Cerebellum (tissue), 4 donors: ENCODE measurements at places on chromosomes 3 and 15. TPM values are rescaled to one million over a fixed set of nuclear protein-coding genes. Genes with fewer than 3 reads are reported as not detected.

Gene SKOR1
- 14.9 TPM for total RNA-seq

Gene CLDN16
- not detected for total RNA-seq

DNA sequence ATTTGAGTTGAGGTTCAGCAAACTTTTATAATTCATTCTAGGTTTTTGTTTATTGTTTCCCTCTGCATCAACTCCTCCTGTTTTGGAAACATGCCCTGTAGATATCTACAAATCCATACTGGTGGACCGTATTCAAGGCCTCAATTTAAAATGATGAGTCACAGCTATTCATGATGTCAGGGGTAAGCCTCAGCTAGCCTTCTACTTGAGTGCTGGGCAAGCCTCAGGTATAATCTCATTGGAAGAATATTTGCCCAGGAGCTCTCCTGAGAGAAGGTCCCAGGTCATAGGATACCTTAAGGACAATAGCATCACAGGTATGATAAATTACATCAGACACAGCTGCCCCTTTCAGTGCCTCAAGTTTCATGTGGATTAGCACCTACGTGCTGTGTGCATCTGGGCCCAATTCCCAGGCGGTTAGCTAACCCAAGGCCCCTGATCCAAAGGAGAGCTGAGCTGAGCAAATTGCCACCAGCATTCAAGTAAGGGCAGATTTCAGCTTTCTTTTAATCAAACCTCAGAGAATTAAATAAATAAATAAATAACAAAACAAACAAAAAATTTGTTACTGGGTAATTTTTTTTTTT is 87.5 kb downstream of the KCNMB2 start:
- no peak for DNase-seq

GRCh38 chr3:41751597-41751996 is 210.3 kb downstream of the ULK4 start:
- DNase-seq: no peak

DNA sequence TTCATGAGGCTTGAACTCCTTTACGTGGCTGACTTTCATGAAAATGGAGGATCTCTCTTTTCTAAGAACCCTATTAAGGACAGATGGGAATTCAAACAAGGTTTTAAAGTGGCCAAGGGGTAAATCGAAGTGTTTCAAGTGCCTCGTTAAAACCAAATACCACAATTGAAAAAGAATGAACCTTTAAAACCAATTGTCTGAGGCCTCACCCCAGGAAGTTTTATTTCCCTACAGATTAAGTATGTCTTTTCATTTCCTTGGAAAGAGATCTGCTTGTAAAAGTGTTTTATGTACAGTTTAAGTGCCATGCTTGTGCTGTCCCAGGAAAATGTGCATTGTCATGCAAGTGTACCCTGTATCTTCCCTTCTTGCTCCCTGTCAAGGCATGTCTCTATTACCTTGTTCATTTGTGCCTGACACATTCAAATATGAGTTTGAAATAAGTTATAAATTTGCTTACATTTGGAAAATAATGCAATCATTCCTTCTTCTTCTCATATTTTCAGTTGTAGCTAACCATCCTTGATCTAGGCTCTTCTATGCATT is 138.7 kb downstream of the ZPLD1 start:
- DNase-seq: no peak

DNA sequence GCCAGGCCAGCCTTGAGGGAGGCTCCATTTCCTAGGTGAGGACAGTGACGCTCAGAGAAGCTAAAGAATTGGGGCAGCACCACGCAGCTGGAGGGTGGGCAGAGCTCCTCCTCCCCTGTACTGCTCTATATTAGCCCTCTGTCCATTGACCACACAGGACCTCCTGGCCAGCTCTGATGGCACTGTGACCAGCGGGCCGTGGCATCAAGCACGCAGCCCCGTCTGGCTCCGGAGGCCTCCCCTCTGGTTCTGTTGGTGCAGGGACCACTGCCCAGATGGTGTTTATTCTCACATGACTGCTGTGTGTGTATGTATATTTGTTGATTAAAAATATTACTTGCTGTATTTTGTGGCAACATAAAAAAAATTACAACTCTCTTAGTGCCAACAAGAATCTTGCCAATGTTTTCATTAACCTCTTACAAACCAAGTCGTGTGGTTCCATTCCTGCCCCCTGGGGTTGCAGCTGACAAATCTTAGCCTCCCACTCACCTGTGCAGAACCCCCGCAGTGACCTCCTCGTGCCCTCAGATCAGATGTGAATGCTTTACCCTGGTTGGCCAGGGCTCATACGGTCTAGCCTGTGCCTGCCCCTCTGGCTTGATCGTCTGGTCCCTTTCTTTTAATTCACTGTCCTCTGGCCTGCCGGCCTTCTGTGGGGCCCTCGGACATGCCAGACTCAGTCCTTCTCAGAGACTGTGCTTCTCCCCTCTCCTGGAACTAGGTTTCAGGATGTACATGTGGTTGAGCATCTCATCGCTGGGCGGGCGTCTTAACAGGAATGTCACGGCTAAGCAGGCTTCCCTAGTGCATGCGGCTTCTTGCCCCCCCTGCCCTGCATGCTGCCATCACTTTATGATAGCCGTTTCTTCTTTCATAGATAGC is 14.8 kb downstream of the CHCHD6 start:
- DNase-seq: no peak
